ENCODE measurements at places on chromosomes 7 and 10.
A peak's percentile ranks its signal among the peaks of the same experiment; 100 is the strongest.

- DNase-seq, result no peak
These were observed 37.2 kb upstream of the PLXDC2 start for GRCh38 chr10:19778996-19779395.

GRCh38 chr7:27359181-27360125, 116.9 kb downstream of the EVX1 start:
- no peak for DNase-seq

DNA sequence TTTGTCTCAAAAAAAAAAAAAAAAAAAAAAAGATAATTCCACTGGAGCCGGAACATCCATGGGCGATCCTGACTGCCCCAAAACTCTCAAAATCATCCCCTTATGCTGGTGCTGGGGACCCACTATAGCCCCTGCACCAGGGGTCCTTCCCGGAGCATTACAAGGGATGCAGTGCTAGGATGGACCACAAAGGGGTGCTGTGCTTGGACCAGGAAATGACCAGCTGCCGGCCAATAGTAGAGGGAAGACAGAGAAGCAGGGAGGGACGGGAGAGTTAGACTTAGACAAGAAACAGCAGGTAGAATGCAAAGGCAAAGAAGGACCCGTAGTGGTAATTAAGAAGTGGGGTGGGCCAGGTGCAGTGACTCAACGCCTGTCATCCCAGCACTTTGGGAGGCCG, 40.5 kb downstream of the RCC1L start:
- DNase-seq, result peak; percentile 41

DNA sequence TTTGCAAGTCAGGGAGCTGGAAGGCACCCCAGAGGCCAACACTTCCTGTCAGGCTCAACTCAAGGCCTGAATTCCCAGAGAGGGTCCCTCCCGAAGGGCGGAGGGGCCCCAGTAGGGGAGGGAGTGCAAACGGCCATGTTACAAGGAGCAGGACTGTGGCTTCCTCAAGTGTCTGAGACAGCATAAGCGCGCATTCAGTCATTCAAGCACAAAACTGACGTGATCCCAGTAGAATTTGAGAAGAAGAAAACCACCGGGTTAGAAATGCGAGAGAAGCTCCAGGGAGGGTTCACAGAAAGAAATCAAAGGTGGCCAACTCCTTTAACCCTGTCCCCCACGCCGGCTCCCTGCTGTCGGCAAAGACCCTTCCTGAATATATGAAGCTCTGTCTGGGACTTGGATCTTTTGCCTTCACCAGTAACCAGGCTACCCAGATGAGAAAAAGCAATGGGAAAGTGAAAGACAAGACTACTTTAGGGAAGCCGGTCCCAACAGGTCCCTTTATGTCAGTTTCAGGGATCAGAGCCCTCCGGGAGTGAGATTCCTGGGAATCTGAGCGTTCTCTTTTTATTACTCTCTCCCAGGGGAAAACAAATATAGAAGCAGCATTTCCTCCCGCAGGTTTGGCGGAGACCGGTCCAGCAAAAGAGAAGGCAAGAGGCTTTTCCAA, 1.3 kb downstream of the AFAP1L2 start:
- peak; percentile 18 for DNase-seq

- peak; percentile 5 for DNase-seq
These were observed 282.5 kb downstream of the GALNT17 start for GRCh38 chr7:71414490-71414889.

- DNase-seq, result no peak
These were observed 366.1 kb upstream of the BMPER start for GRCh38 chr7:33539198-33539597.

GRCh38 chr10:11175823-11176243, 158.2 kb downstream of the CELF2 start:
- no peak for DNase-seq

DNA sequence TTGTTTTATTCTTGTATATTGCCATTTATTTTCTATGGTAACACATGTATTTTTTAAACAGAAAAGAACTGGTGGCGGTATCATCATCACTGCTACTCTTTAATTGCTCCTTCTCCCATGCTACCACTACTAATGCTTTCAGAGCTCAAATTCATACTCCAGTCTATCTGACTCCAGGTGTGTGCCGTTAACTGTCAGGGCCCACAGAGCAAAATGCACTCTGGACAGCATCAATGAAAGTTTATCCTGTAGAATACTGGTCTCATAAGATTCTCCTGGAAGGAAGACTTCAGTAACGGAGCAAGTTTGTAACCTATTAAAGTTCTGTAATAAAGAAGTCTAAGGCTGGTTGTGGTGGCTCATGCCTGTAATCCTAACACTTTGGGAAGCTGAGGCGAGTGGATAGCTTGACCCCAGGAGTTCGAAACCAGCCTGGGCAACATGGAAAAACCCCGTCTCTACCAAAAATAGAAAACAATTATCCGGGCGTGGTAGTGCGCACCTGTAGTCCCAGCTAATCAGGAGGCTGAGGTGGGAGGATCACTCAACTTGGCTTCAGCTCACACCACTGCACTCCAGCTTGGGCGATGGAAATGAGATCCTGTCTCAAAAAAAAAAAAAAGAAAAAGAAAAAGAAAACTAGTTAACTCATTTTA, 18.4 kb downstream of the ZNRF2 start:
- DNase-seq, result peak; percentile 20
